ENCODE measurements at places on chromosomes 11 and 22.

DNA sequence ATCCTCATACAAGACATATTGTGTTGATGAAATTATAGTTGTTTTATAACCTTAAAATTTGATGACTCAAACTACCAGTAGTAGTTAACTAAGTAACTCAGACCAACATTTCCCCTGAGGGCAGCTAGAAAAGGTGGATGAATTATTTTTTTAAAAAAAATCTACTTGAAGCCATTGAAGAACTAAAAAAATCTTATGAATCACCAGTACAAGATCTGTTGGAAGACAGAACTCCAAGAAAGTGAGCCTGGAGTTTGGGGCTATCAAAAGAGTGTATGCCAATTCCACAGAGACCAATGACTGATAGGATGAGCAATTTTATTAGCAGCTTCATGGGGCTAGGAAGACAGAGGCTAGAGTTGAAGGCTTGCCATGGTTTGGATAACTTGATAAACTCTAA is 72.4 kb downstream of the CYP2R1 start:
- H3K27ac ChIP-seq = no peak overlapping the region
- no peaks in the 10 kb centered on the region for H3K27me3 ChIP-seq
- no peaks in the 10 kb centered on the region for H3K36me3 ChIP-seq

GRCh38 chr11:108117746-108118371 is 3.5 kb upstream of the ACAT1 start:
- no peaks in the 10 kb centered on the region for H3K36me3 ChIP-seq
- H3K4me3 ChIP-seq = no peak overlapping the region
- H3K27ac ChIP-seq = no peak overlapping the region
- DNase-seq = no peak
- no peaks in the 10 kb centered on the region for H3K27me3 ChIP-seq
- H3K4me1 ChIP-seq = peaks cover 9% of the 10 kb centered on the region

DNA sequence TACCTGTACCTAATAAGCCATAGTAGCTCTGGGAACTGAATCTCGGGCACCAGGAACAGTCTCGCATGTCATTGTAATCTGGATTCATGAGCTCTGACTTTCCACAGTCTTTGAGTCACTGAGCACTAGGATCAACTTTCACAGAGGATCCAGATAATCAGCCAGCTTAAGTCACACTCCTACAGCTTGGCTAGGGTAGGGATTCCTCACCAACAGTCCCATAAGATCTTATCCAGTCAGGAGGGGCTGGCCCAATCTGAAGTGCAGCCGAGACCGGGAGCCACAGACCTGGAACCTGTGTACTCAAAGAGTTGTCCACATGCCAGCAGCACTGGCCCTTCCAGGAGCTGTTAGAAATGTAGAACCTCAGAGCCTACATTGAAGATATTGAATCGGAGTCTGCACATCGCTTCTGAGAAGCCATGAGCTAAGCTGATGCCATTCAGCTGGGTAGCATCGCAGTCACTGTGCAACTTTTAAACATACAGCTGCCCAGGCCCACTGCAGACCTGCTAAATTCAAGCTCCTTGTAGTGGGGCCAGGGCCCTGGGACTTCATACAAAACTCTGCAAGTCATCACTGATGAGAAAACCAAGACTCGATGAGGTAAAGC is 538.8 kb upstream of the B3GAT1 start:
- H3K36me3 ChIP-seq = no peaks in the 10 kb centered on the region
- H3K27me3 ChIP-seq = no peaks in the 10 kb centered on the region
- H3K4me3 ChIP-seq = no peak overlapping the region
- H3K27ac ChIP-seq = no peak overlapping the region
- DNase-seq = no peak

GRCh38 chr11:75898871-75899270 is 83.9 kb downstream of the UVRAG start:
- DNase-seq = no peak
- no peaks in the 10 kb centered on the region for H3K27me3 ChIP-seq
- H3K4me1 ChIP-seq = no peaks in the 10 kb centered on the region
- H3K36me3 ChIP-seq = no peaks in the 10 kb centered on the region

- H3K36me3 ChIP-seq = no peaks in the 10 kb centered on the region
- no peaks in the 10 kb centered on the region for H3K4me1 ChIP-seq
- no peaks in the 10 kb centered on the region for H3K27me3 ChIP-seq
- no peak overlapping the region for H3K4me3 ChIP-seq
Observed at GRCh38 chr11:130301002-130301401, 13.7 kb downstream of the ZBTB44 start.

GRCh38 chr22:29512031-29512430 is 32.0 kb downstream of the NEFH start:
- H3K4me3 ChIP-seq = no peak overlapping the region
- no peaks in the 10 kb centered on the region for H3K4me1 ChIP-seq
- no peak overlapping the region for H3K27ac ChIP-seq
- H3K27me3 ChIP-seq = no peaks in the 10 kb centered on the region
- no peak for DNase-seq
- peaks cover 54% of the 10 kb centered on the region for H3K36me3 ChIP-seq

- peak overlapping the region; percentile 93 for H3K27ac ChIP-seq
- peak; percentile 77 for DNase-seq
- no peaks in the 10 kb centered on the region for H3K36me3 ChIP-seq
- peak overlapping the region; percentile 88 for H3K4me3 ChIP-seq
- H3K4me1 ChIP-seq = peaks cover 37% of the 10 kb centered on the region
- no peaks in the 10 kb centered on the region for H3K27me3 ChIP-seq
Observed at GRCh38 chr11:118924591-118925585, 838 bp downstream of the BCL9L start.

- H3K27me3 ChIP-seq = no peaks in the 10 kb centered on the region
- no peak for DNase-seq
- H3K4me3 ChIP-seq = no peak overlapping the region
- no peaks in the 10 kb centered on the region for H3K36me3 ChIP-seq
- H3K27ac ChIP-seq = no peak overlapping the region
- H3K4me1 ChIP-seq = no peaks in the 10 kb centered on the region
Observed at GRCh38 chr11:70883323-70883940, 368.9 kb downstream of the SHANK2 start.

GRCh38 chr22:19368876-19369275 is 62.7 kb downstream of the HIRA start:
- H3K36me3 ChIP-seq = no peaks in the 10 kb centered on the region
- no peak overlapping the region for H3K4me3 ChIP-seq
- DNase-seq = no peak
- no peaks in the 10 kb centered on the region for H3K4me1 ChIP-seq
- H3K27ac ChIP-seq = no peak overlapping the region
- H3K27me3 ChIP-seq = no peaks in the 10 kb centered on the region

DNA sequence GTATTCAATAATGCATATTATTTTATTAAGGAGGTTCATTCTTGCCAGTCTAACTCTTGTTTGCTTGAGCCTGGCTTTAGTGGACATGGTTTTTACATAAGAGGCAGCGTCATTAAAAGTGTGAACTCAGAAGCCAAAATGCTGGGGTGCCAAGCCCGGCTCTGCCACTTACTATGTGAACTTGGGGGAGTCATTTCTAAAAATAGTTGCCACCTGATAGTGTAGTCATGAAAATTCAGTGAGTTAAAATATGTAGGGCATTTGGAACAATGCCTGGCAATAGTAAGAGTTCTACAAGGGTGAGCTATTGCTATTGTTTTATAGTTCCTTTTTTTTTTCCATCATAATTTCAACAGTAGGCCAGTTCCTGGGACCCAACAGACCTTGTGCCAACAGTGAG is 49.9 kb downstream of the TENM4 start:
- no peaks in the 10 kb centered on the region for H3K36me3 ChIP-seq
- no peaks in the 10 kb centered on the region for H3K27me3 ChIP-seq
- no peak for DNase-seq
- no peaks in the 10 kb centered on the region for H3K4me1 ChIP-seq
- H3K4me3 ChIP-seq = no peak overlapping the region

DNA sequence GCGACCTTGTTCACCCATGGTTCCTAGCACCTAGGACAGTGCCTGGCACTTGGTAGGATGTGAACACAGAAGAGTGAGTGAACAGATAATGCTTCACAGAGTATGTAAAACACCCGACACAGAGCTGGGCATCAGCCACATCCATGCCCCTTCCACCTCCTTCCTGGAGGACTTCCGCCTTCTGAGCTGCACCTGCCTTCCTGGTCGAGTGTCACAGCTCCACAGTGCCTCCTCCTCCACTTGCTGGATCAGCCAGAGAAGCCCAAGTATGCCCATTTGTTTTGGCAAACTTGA is 20.1 kb downstream of the PRDM11 start:
- DNase-seq = no peak
- H3K27ac ChIP-seq = no peak overlapping the region
- no peaks in the 10 kb centered on the region for H3K27me3 ChIP-seq
- H3K36me3 ChIP-seq = no peaks in the 10 kb centered on the region
- no peak overlapping the region for H3K4me3 ChIP-seq
- peaks cover 14% of the 10 kb centered on the region for H3K4me1 ChIP-seq

- H3K36me3 ChIP-seq = no peaks in the 10 kb centered on the region
- no peaks in the 10 kb centered on the region for H3K27me3 ChIP-seq
Observed at GRCh38 chr22:21623648-21623970, 6.2 kb downstream of the YDJC start.

DNA sequence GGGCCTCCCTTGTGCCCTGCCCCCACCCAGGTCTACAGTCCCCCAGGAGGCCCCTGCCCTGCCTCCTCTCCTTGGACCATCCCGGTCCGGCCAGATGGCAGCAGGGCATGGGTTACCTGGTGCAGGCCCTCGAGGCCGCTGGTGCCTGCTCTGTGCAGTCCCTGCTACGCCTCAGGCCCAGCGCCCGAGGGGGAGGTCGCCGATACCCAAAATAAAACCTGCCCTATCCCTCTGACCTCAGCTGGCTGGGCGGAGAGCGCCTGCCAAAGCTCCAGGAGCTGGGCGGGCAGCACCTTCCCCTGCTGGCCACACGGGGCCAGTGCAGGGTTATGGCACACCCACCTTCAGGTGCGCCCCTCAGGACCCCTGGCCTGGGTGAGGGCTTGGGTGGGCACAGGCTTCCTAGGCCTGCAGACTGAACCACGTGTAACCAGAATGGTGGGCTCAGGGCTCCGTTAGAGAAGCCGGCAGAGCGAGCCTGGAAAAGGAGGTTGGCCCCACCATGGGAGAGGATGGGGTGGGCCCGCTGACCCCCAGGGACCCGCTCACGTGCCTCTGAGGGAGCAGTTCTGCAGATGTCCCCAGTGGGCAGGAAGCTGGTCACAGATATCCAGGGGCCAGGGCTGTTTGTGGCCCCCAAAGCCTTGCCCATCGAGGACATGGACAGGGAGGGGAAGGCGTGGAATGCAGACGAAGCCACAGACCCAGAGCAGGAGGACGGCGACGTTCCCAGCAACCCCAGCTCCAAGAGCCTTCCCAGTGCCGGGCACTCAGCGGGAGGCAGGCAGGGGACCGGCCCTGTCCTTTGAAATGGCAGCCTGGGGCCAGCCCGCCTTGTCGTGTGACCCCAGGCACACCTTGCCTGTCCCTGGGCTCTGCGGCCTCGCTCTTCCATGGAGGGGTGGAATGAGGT is 1.7 kb upstream of the TNNT3 start:
- no peaks in the 10 kb centered on the region for H3K36me3 ChIP-seq
- no peak overlapping the region for H3K4me3 ChIP-seq
- no peaks in the 10 kb centered on the region for H3K4me1 ChIP-seq
- no peak overlapping the region for H3K27ac ChIP-seq
- H3K27me3 ChIP-seq = no peaks in the 10 kb centered on the region

- DNase-seq = no peak
- H3K4me1 ChIP-seq = no peaks in the 10 kb centered on the region
- H3K36me3 ChIP-seq = no peaks in the 10 kb centered on the region
- H3K27ac ChIP-seq = no peak overlapping the region
- H3K4me3 ChIP-seq = no peak overlapping the region
- no peaks in the 10 kb centered on the region for H3K27me3 ChIP-seq
Observed at GRCh38 chr11:89516496-89516895, 25.3 kb upstream of the NOX4 start.

GRCh38 chr22:26481112-26481693 is 2.4 kb downstream of the HPS4 start:
- DNase-seq = no peak
- no peak overlapping the region for H3K27ac ChIP-seq
- H3K4me1 ChIP-seq = peaks cover 42% of the 10 kb centered on the region
- no peaks in the 10 kb centered on the region for H3K36me3 ChIP-seq
- H3K4me3 ChIP-seq = no peak overlapping the region
- no peaks in the 10 kb centered on the region for H3K27me3 ChIP-seq

DNA sequence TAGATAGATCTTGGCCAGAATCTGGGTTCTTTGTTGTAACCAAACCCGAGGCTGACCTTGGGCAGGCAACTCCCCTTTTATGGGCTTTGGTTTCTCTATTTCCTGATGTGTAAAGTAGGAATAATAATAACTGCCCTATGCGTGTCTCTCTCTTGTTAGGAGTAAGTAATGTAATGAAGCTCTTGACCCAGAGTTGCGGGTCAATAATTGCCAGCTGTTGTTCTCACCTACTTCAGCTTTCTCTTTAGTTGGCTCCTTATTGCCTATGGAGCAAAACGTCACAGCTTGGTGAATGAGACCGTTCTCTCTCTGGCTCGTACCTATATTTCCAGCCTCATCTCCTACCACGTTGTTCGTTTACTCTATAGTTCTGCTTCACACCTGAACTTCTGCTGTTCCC is 56.6 kb upstream of the KIRREL3 start:
- DNase-seq = no peak
- no peaks in the 10 kb centered on the region for H3K4me1 ChIP-seq
- H3K27ac ChIP-seq = no peak overlapping the region
- no peak overlapping the region for H3K4me3 ChIP-seq
- H3K36me3 ChIP-seq = no peaks in the 10 kb centered on the region

DNA sequence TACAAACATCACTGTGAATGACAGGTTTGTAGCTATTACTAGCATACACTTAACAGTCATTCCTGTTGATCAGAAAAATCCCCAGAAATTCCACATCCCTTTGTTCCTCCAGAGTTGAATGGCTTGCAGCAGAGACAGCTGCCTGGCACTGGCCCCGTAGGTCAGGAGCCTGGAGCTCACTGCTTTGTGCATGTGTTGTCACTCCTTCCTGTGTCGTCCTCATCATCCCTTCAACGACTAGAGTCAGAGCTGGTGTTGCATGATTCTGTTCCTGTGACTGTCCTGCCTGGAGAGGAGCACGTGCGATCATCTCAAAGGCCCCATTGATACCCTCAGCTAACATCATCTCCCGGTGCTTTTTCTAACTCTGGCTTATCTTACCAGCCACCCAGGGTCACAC is 58.3 kb downstream of the LDLRAD3 start:
- H3K4me3 ChIP-seq = no peak overlapping the region
- no peak for DNase-seq
- no peaks in the 10 kb centered on the region for H3K4me1 ChIP-seq
- H3K27me3 ChIP-seq = no peaks in the 10 kb centered on the region
- no peak overlapping the region for H3K27ac ChIP-seq
- no peaks in the 10 kb centered on the region for H3K36me3 ChIP-seq

DNA sequence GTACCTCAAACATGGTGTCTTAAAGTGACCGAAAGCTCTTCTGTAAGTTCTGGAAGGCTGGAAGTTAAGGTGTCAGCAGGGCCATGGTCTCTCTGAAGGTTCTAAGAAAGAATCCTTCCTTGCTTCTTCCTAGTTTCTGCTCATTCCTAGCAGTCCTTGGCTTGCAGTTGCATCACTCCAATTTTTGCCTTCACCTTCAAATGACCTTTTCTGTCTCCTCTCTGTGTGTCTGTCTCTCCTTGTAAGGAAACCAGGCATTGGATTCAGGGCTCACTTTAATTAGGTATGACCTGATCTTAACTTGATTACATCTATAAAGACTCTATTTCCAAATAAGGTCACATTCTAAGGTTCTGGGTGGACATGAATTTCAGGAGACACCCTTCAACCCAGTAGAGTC is 8.7 kb downstream of the AASDHPPT start:
- peaks cover 2% of the 10 kb centered on the region for H3K36me3 ChIP-seq
- peak overlapping the region; percentile 28 for H3K27ac ChIP-seq
- DNase-seq = no peak
- peaks cover 35% of the 10 kb centered on the region for H3K4me1 ChIP-seq

- H3K27ac ChIP-seq = no peak overlapping the region
- H3K4me3 ChIP-seq = no peak overlapping the region
- peak; percentile 17 for DNase-seq
- no peaks in the 10 kb centered on the region for H3K27me3 ChIP-seq
Observed at GRCh38 chr11:24234822-24235508, 261.9 kb upstream of the LUZP2 start.

GRCh38 chr22:20128902-20129746 is 2.5 kb upstream of the ZDHHC8 start:
- H3K27me3 ChIP-seq = no peaks in the 10 kb centered on the region
- no peak overlapping the region for H3K27ac ChIP-seq
- no peak for DNase-seq

All from pancreas (tissue), 10 donors.